ENCODE measurements at places on chromosomes 5 and 9. TPM values are rescaled to one million over a fixed set of nuclear protein-coding genes. Genes with fewer than 3 reads are reported as not detected.

Gene GFRA3
- total RNA-seq, result 0.09 TPM

Gene CARD9
- total RNA-seq, result 1.9 TPM

Gene ROPN1L
- 3.2 TPM for total RNA-seq

Gene LHX3
- total RNA-seq, result not detected

Gene SLC2A6
- total RNA-seq, result 9.2 TPM

Gene PCDH12
- total RNA-seq, result 4.2 TPM

Measured in cerebellum (tissue), 4 donors.